NCI-H146 (cell line): ENCODE measurements at places on chromosomes 6 and 20.

- DNase-seq, result no peak
Observed at GRCh38 chr20:50053362-50054230, 59.4 kb downstream of the UBE2V1 start.

- DNase-seq, result no peak
Observed at GRCh38 chr6:168196881-168197635, 118.0 kb upstream of the FRMD1 start.

- DNase-seq, result no peak
Observed at GRCh38 chr6:160203076-160203475, 55.5 kb downstream of the SLC22A2 start.

DNA sequence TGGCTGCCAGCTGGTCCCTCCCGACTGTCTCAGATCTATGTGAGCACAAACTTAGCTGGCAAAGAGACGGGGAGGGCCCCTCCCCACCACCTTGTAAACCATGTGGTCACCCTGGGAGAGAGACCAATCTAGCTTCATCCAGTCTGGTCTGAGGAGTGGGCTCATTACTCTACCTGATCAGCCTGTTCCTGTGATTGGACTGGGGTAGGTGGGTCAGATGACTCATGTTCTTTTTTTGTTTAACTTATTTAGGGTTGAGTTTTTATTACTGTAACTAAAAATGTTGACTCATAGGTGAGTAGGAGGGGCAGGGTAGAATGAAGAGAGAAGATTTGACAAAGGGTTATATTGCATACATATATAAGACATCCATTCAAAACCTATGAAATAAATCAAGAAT is 4.7 kb downstream of the GSTA4 start:
- no peak for DNase-seq

DNA sequence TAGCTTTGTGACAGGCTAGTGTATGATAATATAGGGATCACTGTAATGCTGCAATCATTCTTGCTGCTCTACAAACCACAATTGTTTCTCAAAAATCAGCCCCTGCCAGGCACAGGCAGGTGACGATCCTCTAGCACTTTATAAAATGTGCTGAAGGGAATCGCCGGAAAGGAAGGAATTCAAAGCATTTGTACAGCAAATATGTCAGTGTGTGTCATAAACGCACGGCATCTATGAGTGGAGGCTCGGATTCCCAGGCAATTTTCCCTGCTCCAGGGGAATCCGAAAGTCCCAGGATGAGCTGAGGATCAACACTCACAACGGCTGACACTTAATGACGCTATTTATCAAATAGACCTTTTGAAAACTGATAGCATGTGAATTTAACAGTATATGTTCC is 1.4 kb downstream of the PHACTR1 start:
- DNase-seq, result no peak

GRCh38 chr20:20547876-20548266 is 164.6 kb downstream of the RALGAPA2 start:
- DNase-seq, result no peak

GRCh38 chr6:131460614-131461000 is 112.4 kb upstream of the ARG1 start:
- DNase-seq, result no peak

- DNase-seq, result no peak
Observed at GRCh38 chr20:40354880-40355279, 334.2 kb downstream of the MAFB start.

GRCh38 chr20:24701668-24702067 is 232.2 kb downstream of the SYNDIG1 start:
- no peak for DNase-seq

- DNase-seq, result no peak
Observed at GRCh38 chr6:4460586-4461475, 315.4 kb upstream of the CDYL start.

DNA sequence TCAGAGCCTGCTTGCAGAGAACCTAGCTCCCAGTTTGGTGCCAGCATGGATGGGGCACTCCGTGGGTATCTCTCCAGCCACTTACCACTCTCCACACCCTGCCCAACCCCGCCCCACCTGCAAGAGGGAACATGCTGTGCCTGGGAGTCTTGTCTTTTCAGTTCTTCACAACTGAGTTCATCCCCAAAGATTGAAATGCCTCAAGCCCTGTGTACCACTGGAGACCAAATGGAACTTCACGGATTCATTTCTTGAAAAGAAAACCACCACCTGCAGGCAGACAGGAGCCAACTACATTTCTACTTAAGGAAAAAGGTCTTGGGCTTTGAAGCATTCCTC is 50.1 kb downstream of the TRERF1 start:
- DNase-seq, result no peak

- DNase-seq, result no peak
Observed at GRCh38 chr6:128346569-128346968, 173.8 kb downstream of the PTPRK start.

DNA sequence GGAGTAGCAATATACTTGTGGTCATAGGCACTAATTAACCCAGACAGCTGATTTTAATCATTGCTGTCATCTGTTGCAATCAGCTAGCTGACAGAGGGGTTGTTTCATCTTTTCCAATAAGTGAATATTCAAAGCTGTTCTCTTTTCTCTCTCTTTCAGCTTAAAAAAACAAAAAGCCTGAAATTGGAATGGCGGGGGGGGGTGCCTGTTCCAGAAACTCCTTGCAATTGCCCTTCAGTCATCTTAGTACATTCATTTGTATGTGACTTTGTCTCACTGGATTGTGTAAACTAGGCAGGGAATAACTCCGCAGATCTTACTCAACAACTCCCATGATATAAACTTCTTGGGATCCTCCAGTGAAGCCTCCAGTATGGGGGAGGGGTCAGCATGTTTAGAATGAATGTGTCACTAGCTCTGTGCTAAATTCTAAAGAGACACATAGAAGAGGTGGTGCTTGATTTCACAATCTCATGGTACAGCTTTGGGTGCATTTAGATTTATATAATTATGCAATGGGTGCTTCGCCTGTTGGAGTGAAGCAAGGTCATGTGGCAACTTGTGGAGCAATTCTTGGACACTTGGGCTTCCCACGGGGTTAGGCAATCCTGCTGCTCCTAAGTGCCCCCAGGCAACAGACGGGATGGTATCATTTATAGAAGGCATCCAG is 40.1 kb downstream of the SLC24A3 start:
- no peak for DNase-seq

DNA sequence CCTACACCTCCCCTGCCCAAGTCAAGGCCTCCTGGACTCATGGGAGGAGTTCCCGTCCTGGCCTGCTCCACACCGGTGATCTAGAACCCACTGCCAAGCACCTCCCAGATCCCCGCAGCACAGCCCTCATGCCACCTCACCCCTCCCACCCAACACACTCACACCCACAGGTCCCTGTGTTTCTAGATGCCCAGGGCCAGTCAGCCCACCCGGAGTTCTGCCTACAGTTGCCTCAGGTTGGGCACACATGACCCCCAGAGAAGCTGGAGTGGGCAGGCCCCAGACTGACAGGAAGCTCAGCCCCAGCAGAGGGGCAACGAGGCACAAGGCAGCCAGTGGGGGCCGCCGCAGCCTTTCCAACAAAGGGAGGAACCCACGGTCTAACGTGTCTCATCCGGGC is 29.6 kb downstream of the RRBP1 start:
- no peak for DNase-seq

DNA sequence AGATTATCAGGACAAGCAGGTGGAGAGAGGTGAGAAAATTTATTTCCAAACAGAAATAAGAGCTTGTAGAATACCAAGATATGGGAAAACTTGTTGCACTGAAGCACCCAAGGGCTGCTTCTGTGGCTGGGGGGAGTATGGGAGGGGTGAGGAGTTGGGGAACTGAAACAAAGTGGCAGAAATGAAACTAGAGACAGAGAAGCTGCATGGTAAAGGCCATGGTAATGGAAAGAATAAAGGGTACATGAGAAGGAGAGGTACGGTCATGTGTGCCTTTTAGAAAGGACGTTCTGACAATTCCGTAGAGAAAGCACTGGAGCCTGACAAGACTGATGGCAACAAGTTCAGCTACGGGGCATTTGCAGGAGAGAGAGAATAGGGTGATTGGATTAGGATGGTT is 51.6 kb upstream of the RIN2 start:
- no peak for DNase-seq

GRCh38 chr6:106574741-106575458 is 54.4 kb downstream of the RTN4IP1 start:
- peak; percentile 46 for DNase-seq

DNA sequence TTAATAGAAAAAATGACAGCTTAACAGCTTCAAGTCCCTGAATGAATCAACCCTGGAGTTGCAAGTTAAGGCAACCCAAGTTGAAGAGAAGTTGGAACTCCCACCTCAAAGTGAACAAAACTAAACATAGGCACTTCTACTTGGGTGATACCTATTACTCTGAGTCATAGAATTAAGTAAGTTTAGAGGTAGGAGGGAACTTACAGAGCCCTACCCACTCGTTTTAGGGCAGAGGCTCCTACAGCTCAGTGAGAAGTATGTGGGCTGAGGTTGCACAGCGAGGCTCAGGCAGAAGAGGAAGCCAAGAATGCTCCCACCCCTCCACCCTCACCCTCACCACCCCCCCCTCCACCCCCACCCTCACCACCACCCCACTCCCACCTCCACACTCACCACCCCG is 42.2 kb downstream of the NFATC2 start:
- DNase-seq, result no peak

DNA sequence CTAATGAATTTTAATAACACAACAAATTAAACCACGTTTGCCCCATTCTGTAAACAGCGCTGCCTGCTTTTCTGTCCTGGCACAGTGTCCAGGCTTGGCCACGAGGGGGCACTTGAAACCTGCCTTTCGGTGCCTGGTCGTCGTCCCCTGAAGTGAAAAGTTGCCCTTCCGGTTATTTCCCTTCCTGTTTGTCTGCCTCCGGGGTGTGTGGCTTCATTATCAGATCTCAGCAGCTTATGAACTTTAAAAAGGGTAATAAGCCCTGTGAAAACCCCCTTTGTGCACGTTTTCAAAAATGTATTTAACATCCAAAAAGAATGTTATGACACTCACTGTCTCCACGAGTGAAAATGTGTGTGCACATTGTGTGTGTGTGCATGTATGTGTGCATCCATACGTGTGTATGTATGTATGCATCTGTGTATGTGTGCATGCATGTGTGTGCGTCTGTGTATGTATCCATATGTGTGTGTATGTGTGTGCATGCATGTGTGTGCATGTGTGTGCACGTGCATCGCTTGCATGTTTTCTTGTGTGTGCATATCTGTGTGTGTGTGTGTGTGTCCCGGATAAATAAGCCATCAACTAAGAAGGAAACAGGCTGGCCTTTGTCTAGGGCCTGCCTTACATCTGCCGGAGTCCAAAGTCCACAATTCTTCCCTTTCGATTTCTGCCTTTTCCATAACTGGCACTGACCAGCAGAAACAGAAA is 358.4 kb downstream of the THBS2 start:
- DNase-seq, result peak; percentile 93

- DNase-seq, result peak; percentile 67
Observed at GRCh38 chr6:42075159-42075838, 25.0 kb downstream of the TAF8 start.

- no peak for DNase-seq
Observed at GRCh38 chr6:98841621-98842341, 7.4 kb downstream of the POU3F2 start.

- peak; percentile 73 for DNase-seq
Observed at GRCh38 chr20:57622579-57623381, 2.6 kb upstream of the ZBP1 start.

GRCh38 chr20:58691773-58692578 is 624 bp upstream of the NPEPL1 start:
- no peak for DNase-seq

DNA sequence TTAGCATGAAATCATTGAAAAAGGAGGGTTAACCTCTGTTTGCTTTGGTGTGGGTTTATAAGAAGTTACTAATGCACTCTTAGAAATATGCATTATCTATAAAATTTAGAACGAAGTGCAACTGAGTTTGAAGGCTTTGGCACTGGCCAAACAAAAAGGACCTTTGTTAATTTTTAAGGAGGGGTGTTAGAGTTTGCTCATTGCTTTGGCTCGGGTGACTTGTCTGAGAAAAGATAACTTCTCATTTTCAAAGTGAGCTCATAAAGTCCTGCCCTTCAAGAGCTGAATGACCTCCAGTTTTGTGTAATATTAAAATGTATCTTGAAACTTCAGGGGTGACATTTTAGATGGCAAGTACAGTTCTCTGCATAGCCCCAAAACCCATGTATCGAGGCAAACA is 25.9 kb downstream of the NEDD9 start:
- no peak for DNase-seq

GRCh38 chr6:168919470-168920179 is 334.0 kb downstream of the THBS2 start:
- DNase-seq, result no peak

GRCh38 chr6:168186438-168186837 is 107.4 kb upstream of the FRMD1 start:
- no peak for DNase-seq

GRCh38 chr6:35859367-35859766 is 54.2 kb downstream of the LHFPL5 start:
- no peak for DNase-seq

GRCh38 chr20:41697861-41698559 is 79.8 kb upstream of the CHD6 start:
- DNase-seq, result peak; percentile 37

DNA sequence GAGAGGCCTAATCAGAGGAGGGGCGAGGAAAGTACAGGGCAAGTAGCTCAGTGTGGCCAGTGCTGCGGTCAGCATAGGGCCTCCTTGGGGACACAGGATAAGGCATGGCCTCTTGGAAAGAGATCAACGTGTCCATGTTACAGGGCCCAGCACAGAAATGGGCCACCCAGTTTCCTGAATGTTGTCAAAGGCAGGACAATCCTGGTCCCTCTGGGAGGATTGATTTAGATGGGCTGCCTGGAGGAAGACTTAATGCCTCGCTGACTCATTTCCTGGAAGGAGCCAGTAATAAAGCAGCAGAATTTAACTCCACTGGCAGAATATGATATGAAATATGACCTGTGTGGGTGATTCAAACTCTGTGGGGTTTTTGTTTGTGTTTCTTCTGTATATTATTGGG is 16.6 kb downstream of the DDO start:
- no peak for DNase-seq

- peak; percentile 80 for DNase-seq
Observed at GRCh38 chr6:110055387-110055735, 77.2 kb downstream of the GPR6 start.

DNA sequence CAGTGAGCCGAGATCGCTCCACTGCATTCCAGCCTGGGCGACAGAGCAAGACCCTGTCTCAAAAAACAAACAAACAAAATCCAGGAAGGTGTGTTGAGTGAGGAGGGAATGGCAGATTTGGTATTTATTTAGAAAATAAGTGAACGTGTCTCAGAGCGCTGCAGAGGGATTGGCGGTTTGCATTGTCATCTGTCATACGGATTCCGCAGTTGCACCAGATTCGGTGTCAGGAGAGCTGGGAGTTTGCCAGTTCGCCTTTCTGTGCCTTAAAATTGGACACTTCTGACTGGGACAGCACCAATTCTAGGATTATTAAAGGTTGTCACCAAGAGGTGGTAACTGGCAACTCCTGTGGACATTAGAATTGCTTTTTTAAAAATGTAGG is 912 bp downstream of the SNRNP48 start:
- DNase-seq, result no peak
